ENCODE measurements at places on chromosomes 4 and X. TPM values are rescaled to one million over a fixed set of nuclear protein-coding genes. Genes with fewer than 3 reads are reported as not detected.

DNA sequence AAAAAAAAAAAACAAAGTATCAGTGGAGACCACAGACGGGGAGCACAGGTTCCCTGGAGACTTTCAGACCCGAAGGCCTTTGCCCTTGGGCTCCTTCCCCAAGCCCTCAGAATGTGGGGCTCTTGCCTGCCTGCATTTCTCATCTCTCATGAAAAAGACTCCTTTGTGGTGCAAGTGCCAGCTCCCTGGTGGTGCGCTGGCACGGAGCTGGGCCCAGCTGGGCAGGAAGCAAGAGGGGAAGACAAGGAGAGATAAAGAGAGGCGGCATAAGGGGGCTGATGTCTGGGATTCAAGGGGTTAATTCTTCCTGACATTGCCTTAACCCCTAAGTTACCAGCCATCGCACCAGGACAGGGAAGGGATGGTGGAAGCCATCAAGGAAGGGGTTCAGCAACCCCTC is 21.8 kb downstream of the NLGN3 start:
- no peaks in the 10 kb centered on the region for H3K36me3 ChIP-seq
- H3K4me3 ChIP-seq: no peak overlapping the region
- H3K4me1 ChIP-seq: no peaks in the 10 kb centered on the region
- no peaks in the 10 kb centered on the region for H3K27me3 ChIP-seq
- DNase-seq: no peak
- no peak overlapping the region for H3K27ac ChIP-seq

SMIM10 gene
- 1.2 TPM for total RNA-seq

RAB40AL gene
- not detected for total RNA-seq

DNA sequence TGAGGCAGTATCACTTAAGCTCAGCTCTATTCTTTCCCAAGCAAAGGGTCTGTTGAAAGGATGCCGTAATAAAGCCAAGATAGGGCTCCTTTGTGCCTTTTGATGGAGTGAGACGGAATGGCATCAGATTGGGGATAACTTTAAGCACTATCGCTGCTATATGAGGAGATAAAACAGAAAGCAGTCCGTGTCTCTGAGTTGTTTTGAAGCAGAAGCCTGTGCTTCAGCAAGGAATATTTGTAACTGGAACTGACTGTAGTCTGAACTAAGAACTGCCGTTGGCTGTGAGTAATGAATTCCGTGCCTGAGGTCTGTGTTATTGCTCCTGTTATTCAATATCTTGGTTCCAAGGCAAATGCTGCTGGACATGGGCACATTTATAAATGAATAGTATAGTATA is 297.4 kb downstream of the ANKRD50 start:
- H3K36me3 ChIP-seq: no peaks in the 10 kb centered on the region
- H3K4me3 ChIP-seq: peak overlapping the region; percentile 43
- peaks cover 3% of the 10 kb centered on the region for H3K4me1 ChIP-seq

- H3K27me3 ChIP-seq: no peaks in the 10 kb centered on the region
- DNase-seq: no peak
- H3K36me3 ChIP-seq: peaks cover 32% of the 10 kb centered on the region
- no peak overlapping the region for H3K4me3 ChIP-seq
- no peak overlapping the region for H3K27ac ChIP-seq
- H3K4me1 ChIP-seq: no peaks in the 10 kb centered on the region
Observed at GRCh38 chr4:67638136-67638535, 62.8 kb downstream of the UBA6 start.

FRG2 gene
- not detected for total RNA-seq

DNA sequence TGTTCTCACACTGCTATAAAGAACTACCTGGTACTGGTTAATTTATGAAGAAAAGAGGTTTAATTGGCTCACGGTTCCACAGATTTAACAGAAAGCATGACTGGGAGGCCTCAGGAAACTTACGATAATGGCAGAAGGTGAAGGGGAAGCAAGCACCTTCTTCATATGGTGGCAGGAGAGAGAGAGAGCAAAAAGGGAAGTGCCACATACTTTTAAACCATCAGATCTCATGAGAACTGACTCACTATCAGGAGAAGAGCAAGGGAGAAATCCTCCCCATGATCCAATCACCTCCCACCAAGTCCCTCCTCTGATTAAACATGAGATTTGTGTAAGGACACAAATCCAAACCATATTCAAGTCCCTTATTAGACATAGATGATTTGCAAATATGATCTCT is 12.3 kb upstream of the RAP2C start:
- H3K36me3 ChIP-seq: no peaks in the 10 kb centered on the region
- no peaks in the 10 kb centered on the region for H3K27me3 ChIP-seq

DIPK2B gene
- not detected for total RNA-seq

FDCSP gene
- not detected for total RNA-seq

- no peak overlapping the region for H3K4me3 ChIP-seq
- H3K36me3 ChIP-seq: no peaks in the 10 kb centered on the region
- peak; percentile 9 for DNase-seq
Observed at GRCh38 chr4:112127048-112127637, 18.1 kb upstream of the FAM241A start.

GRCh38 chr4:76307660-76308014 is 1.1 kb downstream of the STBD1 start:
- no peaks in the 10 kb centered on the region for H3K27me3 ChIP-seq
- H3K4me1 ChIP-seq: peaks cover 6% of the 10 kb centered on the region
- DNase-seq: no peak
- no peaks in the 10 kb centered on the region for H3K36me3 ChIP-seq

DNA sequence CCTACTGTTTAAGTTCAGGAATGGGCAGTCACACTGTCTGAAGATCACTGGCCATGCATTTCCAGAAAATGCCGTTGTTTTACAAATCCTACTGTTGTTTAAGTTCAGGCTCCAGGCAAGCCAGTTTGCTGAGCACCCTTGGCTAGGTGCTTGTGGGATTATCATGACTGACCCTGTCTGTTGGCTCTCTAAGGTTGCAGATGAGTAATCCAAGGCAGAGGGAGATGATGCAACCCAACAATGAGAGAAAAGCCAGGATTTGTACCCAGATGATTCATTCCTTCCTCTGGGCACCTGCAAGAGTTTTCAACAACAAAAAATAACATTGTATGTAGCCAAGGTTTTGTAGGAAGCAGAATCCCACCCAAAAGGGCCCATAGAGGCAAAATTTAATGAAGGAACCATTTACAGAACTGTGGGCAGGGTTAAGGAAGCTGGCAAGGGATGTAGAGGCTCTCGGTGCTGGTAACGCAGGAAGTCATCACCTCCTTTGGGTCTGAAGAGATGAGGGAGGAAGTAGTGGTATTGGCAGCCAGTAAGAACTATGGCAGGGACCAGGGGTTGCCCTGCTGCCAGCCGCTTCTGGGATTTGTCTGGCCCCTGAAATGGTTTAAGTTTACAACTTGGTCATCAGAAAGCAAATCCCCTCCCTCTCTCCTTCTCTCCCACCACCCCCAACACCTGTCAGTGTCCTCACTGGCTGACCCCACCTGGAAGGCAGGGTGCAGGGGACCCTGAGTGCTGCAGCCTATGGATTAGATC is 54.8 kb downstream of the MSX1 start:
- H3K36me3 ChIP-seq: no peaks in the 10 kb centered on the region
- no peaks in the 10 kb centered on the region for H3K27me3 ChIP-seq
- no peaks in the 10 kb centered on the region for H3K4me1 ChIP-seq
- peak; percentile 11 for DNase-seq
- H3K27ac ChIP-seq: no peak overlapping the region

DNA sequence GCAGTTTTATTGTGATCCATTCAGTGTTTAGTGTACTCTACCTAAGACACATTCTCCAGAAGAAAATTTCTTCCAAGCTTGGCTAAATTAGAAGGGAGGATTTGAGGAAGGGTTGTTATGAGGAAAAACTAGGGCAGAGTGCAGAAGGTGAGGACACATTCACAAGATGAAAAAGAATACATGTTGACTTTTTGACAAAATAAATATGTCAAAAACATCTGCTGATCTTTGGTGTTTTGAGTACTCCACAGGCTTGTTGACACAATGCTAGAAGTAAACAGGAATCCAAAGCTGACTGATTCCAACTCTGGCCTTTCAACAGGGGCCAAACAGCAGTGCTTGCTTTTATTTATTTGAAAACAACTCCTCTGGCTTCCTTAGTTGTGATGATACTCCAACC is 125.8 kb upstream of the SLC7A11 start:
- DNase-seq: no peak
- no peaks in the 10 kb centered on the region for H3K4me1 ChIP-seq
- H3K27ac ChIP-seq: no peak overlapping the region
- no peak overlapping the region for H3K4me3 ChIP-seq
- H3K27me3 ChIP-seq: no peaks in the 10 kb centered on the region

- no peaks in the 10 kb centered on the region for H3K36me3 ChIP-seq
- H3K27ac ChIP-seq: no peak overlapping the region
- DNase-seq: no peak
- H3K4me1 ChIP-seq: no peaks in the 10 kb centered on the region
- H3K4me3 ChIP-seq: no peak overlapping the region
Observed at GRCh38 chr4:56723201-56723605, 42.1 kb upstream of the HOPX start.

DNA sequence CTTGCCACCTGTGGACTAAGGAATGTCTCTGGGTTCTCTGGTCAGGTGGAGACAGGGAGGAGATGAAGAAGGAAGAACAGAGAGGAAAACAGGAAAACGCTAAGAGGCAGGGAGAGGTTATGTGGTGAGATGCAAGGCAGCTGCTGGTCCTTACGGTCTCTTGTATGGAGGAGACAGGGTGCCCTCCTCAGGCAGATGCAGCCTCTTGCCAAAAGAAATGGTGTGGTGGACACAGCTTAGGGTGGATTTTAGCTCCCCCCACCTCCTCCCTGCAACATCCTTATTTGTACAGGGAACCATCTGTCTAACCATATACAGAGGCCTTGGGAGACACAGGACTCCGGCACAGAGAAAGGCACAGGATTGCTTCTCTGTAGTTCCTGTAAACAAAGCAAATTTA is 9.7 kb downstream of the OCIAD2 start:
- no peaks in the 10 kb centered on the region for H3K27me3 ChIP-seq
- H3K4me1 ChIP-seq: peaks cover 23% of the 10 kb centered on the region
- H3K27ac ChIP-seq: no peak overlapping the region
- no peak for DNase-seq
- no peak overlapping the region for H3K4me3 ChIP-seq

TBX22 gene
- total RNA-seq: not detected

- no peaks in the 10 kb centered on the region for H3K27me3 ChIP-seq
- H3K4me1 ChIP-seq: no peaks in the 10 kb centered on the region
- H3K27ac ChIP-seq: no peak overlapping the region
- no peak for DNase-seq
Observed at GRCh38 chr4:104470770-104471169, 23.9 kb downstream of the CXXC4 start.

DNA sequence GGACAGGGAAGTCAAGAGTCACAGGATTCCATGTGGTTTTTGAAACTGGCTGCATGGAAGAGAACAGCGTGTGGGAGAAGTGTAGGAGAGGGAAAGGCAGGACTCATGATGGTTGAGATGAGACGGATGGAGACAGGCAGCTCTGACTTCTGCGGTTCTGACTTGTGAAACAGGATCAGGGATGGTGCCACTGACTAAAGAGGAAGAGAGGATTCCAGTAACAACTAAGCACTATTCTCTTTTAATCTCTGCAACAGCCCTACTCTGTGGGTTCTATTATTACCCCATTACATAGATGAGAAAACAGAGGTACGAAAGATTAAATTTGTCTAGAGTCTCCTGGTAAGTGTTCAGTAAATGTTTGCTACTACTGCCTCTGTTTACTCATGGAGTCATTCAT is 156.3 kb downstream of the CBR4 start:
- H3K36me3 ChIP-seq: peaks cover 23% of the 10 kb centered on the region
- H3K4me3 ChIP-seq: no peak overlapping the region
- peak overlapping the region; percentile 6 for H3K27ac ChIP-seq
- DNase-seq: no peak

CLCN4 gene
- 7.2 TPM for total RNA-seq

- H3K27ac ChIP-seq: no peak overlapping the region
- no peak overlapping the region for H3K4me3 ChIP-seq
- no peaks in the 10 kb centered on the region for H3K36me3 ChIP-seq
- no peaks in the 10 kb centered on the region for H3K27me3 ChIP-seq
- H3K4me1 ChIP-seq: no peaks in the 10 kb centered on the region
Observed at GRCh38 chrX:125340490-125340889, 20.8 kb downstream of the TEX13C start.

DNA sequence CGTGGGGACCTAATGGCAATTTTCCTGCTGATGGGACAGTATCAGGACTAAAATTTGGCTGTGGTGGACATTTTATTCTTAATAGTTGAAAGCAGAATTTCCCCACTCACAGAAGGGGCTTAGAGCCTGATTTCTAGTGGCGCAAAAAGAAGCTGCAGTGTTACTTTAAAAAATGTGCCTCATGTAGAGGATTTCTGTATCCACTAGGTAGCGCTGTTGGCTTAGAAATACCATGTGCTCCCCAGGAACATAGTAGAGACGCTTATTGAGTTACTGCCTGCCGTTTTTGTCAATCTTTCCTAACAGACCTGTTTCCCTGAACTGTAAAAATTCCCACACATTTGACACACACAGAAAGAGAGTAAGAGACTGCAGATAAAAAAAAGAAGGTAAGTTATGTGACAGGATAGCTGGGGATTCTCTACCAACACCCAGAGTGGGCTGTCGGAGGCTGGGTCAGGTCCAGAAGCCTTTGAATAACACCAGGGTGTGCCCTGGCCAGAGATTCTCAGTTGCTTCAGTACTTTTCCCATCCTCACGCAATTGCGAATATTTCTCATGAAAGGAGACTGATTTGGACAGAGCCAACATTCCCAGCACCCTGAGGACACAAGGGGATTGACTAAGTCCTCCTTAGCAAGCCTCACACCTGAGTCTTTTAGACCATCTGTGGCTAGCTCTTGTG is 88.4 kb downstream of the ZXDA start:
- no peak overlapping the region for H3K4me3 ChIP-seq
- H3K4me1 ChIP-seq: no peaks in the 10 kb centered on the region
- H3K27me3 ChIP-seq: no peaks in the 10 kb centered on the region
- peak; percentile 16 for DNase-seq
- H3K27ac ChIP-seq: no peak overlapping the region

DNA sequence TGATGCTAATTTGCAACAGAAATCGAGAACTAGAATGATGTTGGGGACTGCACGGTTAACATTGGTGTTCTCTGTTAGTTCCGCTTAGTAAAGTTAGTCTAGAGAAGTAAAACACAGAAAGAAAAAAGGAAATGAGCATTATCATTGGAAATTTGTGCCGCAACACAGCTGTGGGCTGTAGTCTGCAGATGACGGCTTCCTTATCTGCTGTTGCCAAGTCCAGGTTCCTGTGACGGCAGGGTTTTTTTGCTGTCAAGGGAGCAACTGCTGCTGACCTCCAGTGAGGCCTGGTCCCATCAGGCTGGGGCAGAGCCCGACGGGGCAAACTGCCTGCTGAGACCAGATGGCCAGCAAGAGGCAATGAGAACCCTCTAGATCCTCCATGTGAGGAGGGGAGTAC is 38.9 kb upstream of the PHEX start:
- DNase-seq: no peak
- H3K4me1 ChIP-seq: no peaks in the 10 kb centered on the region
- H3K27me3 ChIP-seq: no peaks in the 10 kb centered on the region
- H3K4me3 ChIP-seq: no peak overlapping the region
- H3K27ac ChIP-seq: no peak overlapping the region

- H3K4me3 ChIP-seq: no peak overlapping the region
- H3K27ac ChIP-seq: no peak overlapping the region
- peaks cover 10% of the 10 kb centered on the region for H3K4me1 ChIP-seq
- H3K27me3 ChIP-seq: no peaks in the 10 kb centered on the region
- DNase-seq: no peak
Observed at GRCh38 chrX:37904833-37905232, 57.5 kb upstream of the DYNLT3 start.
